ENCODE measurements at places on chromosomes 16 and 17.

DNA sequence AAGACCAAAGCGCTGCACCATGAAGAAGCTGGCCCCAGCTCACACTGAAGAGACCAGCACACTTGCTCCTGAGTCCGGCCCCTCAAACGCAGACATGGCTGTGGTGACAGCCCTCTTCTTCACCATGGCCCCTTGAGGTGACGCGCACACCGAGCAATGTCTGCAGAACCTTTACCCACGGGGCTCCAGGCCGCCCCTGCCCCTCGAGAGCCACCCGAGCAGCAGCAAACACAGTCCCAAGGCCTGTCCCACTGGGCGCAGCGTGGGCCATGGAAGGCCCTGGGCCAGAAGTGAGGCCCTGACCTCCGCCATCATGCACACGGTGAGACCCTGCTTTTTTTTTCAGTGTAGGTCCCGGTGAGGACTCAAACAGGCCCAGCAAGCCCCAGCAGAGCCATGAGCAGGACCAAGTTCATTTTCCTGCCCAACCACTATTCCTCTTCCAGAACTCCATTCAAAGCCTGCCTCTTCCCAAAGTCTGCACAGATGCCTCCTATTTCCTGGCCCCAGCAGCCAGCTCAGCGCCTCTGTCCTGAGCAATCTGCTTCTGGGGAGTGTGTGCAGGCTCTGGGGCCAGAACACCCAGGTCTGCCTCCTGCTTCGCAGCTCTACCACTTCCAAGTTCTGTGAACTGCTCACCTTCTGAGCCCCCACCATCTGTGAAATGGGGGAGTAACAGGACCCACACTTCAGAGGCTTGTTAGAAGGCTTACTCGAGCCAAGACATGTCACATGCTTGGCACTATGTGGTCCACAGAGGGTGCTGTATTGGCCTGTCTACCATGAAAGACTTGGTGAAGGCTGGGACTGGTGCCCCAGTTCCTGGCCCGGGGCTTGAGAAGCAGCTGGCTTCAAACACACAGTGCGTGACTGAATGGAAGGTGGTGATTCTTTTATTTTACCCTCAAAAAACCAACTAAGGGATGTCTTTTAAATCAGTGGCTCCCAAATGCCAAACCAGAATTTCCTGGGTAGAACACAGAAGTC is 35.7 kb upstream of the GSG1L start:
- DNase-seq: no peak

DNA sequence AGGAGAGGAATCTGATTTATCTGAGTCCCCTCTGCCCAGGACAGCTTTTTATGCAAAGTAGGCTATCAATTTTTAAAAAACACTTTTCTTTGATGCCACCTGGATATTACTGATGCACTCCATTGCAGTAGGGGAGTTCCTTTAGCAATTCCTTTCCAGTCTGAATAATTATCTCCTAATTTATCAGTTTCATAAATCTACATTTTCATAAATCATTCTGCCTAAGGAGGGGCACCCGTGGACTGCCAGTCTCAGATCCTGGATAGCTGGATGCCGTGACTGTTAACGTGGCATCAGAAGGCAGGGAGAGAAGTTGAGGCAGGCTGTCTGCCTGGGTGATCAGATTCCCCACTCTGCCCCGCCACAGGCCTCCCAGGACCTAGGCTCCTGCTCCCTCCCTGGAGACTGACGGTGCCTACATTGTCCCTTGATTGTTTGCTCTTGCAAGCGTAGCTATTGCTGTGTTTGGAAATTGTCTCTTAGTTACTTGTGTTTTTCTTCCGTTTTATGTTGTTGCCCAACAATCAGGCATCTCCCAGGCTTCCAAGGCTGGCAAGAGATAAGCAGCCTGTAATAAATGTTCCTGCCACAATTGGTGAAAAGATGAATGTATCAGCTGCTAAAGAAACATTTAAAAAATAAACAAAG is 75.2 kb downstream of the KATNIP start:
- DNase-seq: no peak

- DNase-seq: no peak
Measured at GRCh38 chr16:30746638-30747175, 1.5 kb upstream of the PHKG2 start.

GRCh38 chr16:25586826-25587225 is 104.9 kb upstream of the HS3ST4 start:
- DNase-seq: no peak

DNA sequence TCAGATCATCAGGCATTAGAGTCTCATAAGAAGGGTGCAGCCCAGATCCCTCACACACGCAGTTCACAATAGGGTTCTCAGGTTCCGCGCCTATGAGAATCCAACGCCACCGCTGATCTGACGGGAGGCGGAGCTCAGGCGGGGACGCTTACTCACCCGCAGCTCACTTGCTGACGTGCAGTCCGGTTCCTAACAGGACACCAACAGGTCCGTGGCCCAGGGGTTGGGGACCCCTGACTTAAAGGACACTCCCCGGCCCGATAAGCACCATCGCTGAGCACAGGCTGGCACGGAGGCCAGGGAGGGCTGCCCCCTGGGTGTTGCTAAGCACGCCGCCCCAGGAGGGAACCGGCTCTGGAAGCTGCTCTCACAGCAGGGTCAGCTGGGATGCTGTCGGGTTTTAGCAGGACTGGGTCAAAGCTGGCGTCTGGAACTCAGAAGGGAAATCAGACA is 30.1 kb upstream of the BAHCC1 start:
- DNase-seq: no peak
